ENCODE measurements at places on chromosomes 6 and 20.

- peak; percentile 34 for DNase-seq
These were observed 46.8 kb downstream of the PCNA start for GRCh38 chr20:5072756-5073659.

DNA sequence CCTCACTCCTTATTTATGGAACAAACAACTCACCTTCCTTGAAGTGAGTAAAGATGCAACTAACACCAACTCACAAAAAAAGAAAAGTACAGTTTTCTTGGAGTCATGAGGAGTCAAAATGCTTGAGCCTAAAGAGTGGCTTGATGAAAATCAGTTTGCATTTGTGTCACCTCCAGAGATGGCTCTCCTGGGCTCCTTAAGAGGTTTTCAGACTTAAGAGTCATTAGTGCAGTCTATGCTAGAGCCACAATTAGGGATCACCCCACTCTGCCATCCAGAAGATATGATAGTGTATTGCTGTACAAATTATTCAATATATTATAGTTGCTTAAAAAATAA lies 11.9 kb upstream of the SNX9 start:
- no peak for DNase-seq

GRCh38 chr6:50834929-50835410 lies 16.3 kb downstream of the TFAP2B start:
- DNase-seq = no peak

- DNase-seq = no peak
These were observed 209.2 kb downstream of the ANKRD60 start for GRCh38 chr20:58019027-58019849.

- DNase-seq = no peak
These were observed 15.6 kb downstream of the STX16 start for GRCh38 chr20:58666702-58667101.

- no peak for DNase-seq
These were observed 36.6 kb upstream of the DUSP22 start for GRCh38 chr6:255751-256083.

DNA sequence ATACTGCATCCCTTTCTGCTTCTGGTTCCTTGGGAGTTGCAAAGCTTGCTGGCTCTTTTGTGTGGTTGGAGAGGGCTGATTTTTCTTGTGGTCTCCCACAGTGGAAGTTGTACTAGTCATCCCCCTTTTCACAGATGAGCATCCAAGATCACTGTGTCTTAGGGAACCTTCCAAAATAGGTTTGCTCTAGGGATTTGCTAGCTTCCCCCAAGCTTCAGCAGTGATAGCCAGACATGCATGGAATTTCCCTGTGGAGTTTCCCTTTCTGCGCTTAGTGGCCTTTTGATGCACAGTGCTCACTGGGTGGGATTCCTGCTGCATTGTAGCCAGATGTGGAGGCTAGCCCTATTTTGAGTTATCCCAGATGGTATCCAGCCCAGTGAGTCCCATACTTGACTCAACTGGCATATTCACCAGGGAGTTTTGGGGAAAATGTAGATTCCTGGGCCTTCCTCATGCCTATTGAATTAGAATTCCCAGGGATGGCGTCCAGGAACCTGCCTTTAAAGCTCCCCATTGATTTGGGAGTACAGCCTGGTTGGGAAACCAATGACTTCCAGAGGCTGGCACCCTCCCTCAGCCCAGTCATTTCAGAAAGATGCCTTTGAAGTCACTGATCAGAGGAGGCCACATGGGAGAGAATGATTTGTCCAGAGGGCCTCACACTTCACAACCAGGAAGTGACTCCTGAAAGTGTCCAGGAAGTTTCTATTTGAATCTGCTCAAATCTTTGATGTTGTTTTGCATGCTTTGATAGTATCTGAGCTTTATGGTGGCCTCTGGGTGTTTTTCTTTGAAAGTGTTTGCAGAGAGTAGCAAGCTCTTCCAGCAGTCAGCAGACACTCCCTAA lies 25.9 kb downstream of the PPARD start:
- DNase-seq = no peak

GRCh38 chr6:150409576-150410066 lies 40.8 kb downstream of the IYD start:
- DNase-seq = peak; percentile 25
